ENCODE measurements at places on chromosomes 3 and 15.

DNA sequence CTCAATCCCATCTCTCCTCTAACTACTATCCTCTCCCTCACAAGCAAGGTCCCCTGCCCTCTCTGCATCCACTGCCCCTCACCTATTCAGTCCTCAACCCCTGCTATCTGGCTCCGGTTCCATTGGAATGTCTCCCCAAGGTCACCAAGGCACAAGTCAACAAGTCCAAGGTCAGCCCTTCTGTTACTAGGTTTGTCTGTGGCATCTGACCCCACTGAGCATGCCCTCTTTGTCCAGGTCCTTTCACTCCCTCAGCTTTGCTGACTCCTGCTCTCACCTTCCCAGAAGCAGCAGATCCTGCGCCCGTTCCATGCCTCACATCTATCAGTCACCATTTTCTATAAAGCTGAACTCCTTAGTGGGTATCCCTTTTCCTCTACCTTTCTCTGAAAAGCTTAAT is 8.3 kb upstream of the SEMA7A start:
- peaks cover 7% of the 10 kb centered on the region for H3K36me3 ChIP-seq
- DNase-seq = no peak
- H3K4me1 ChIP-seq = peaks cover 14% of the 10 kb centered on the region
- no peak overlapping the region for H3K4me3 ChIP-seq
- H3K27ac ChIP-seq = no peak overlapping the region

GRCh38 chr3:183252973-183253527 is at the start of gene B3GNT5:
TSS of gene B3GNT5 (plus strand) at chr3:183253253. CDS start at chr3:183269799, 16,546 bp downstream.
- no peak for DNase-seq
- no peaks in the 10 kb centered on the region for H3K27me3 ChIP-seq
- H3K27ac ChIP-seq = peak within 1 kb of the TSS; percentile 93
- no peaks in the 10 kb centered on the region for H3K4me1 ChIP-seq

DNA sequence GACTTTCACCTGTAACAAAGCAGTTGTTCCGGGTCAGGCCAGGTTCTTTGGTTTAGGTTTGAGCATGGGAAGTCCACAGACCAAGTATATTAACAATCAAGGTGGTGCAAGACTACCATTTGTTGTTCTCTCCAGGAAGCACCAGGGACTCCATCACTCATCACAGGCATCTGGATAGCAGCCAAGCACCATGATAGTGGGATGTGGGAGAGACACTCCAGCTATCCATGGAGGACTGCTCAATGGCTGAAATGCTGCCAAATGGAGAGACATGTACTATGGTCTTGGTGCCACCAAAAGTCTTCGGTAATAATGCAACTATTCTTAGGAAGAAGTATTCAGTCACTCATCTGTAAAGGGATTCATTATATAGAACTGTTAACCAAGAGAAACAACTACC is 143.0 kb downstream of the TNIK start:
- no peak overlapping the region for H3K27ac ChIP-seq
- H3K36me3 ChIP-seq = no peaks in the 10 kb centered on the region
- no peaks in the 10 kb centered on the region for H3K27me3 ChIP-seq
- H3K4me1 ChIP-seq = peaks cover 5% of the 10 kb centered on the region
- DNase-seq = peak; percentile 75
- no peak overlapping the region for H3K4me3 ChIP-seq

- no peaks in the 10 kb centered on the region for H3K36me3 ChIP-seq
- H3K27ac ChIP-seq = no peak overlapping the region
- no peaks in the 10 kb centered on the region for H3K4me1 ChIP-seq
- DNase-seq = no peak
- no peak overlapping the region for H3K4me3 ChIP-seq
These were observed 413.0 kb upstream of the DPH6 start for GRCh38 chr15:35958975-35959374.

- no peak overlapping the region for H3K27ac ChIP-seq
- H3K4me1 ChIP-seq = no peaks in the 10 kb centered on the region
These were observed 16.9 kb upstream of the RAB7A start for GRCh38 chr3:128709038-128709437.

- H3K27ac ChIP-seq = no peak overlapping the region
- no peak for DNase-seq
- H3K4me1 ChIP-seq = no peaks in the 10 kb centered on the region
- H3K27me3 ChIP-seq = no peaks in the 10 kb centered on the region
- no peak overlapping the region for H3K4me3 ChIP-seq
- no peaks in the 10 kb centered on the region for H3K36me3 ChIP-seq
These were observed 271.3 kb downstream of the TJP1 start for GRCh38 chr15:29550834-29551465.

DNA sequence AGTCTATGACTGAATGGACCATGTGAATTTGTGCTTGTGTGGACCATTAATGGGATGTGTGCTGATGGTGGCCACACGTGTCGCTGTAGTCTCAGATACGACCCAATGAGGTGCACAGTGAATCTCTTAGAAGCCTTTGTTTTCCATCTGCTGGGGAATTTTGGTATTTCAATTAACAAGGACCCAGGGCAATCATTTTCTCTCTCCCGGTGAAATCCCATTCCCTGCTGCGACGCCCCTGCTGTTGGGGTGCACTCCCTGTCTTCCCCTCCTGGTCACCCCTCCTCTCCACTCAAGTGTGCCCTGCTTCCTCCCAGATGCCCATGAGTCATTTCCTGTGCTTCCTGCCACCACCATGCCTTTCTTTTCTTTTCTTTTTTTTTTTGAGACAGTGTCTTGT is 32.7 kb downstream of the EBLN2 start:
- no peak overlapping the region for H3K27ac ChIP-seq
- DNase-seq = no peak
- H3K4me1 ChIP-seq = no peaks in the 10 kb centered on the region

DNA sequence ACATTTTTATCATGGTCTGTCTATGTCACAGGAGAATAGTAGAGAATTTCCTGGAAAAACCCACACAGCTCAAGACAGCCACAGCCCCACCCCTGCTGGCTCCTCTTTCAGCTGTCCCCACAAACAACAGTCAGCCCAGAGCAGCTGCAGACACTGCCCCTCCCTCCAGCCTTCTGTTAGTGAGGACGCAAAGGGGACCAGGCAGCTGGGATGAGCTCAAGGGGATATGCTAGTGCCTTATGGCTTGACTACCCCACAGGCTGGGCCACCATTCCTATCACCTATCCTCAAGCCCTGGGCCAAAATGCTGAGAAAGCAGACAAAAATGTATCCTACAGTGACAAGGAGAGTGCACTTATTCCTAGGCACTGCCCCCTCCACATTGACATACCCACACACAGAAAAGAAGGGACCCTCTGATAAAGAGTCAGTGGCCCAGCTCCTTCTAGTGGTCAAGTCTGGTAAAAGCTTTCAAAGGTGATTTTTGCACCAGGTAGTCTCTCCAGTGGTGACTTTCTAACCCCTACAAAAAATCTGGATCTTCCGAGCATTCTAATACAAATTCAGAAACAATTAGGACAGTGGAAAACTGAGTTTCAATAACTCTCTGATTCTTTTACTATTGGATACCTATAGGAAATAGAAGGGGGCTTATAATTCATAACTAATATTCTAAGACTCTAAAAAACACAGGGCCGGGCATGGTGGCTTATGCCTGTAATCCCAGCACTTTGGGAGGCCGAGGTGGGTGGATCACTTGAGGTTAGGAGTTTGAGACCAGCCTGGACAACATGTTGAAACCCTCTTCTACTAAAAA is 3.0 kb upstream of the MAP1A start:
- no peaks in the 10 kb centered on the region for H3K27me3 ChIP-seq
- H3K27ac ChIP-seq = peak overlapping the region; percentile 50
- DNase-seq = peak; percentile 77
- peaks cover 51% of the 10 kb centered on the region for H3K4me1 ChIP-seq
- no peak overlapping the region for H3K4me3 ChIP-seq

DNA sequence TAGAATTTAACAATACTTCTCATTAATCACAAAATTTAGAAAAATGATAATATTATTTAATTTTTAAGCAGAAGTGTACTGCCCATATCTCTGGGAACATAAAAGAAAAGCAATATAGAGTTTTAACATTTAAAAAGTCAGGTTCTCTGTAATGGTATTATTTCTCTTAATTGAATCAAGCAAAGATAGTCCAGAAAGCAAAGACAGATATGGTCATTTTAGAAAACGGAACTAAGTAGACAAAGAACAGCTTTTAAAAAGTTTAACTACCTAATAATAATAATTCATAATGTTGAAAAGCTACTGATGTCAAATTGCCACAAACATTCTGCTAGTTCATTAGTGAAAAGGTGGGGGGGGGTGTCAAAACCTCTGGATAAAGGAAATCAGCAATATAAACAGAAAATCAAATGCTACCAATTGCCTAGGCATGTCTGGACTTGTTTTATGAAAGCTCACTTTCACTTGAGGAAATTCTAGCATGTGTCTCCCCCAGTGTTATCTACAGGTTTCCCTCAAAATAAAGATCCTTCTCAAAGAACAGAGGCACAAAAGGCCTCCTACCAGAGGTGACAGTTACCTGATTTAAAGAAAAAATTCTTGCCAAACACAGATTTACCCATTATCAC is 1.7 kb downstream of the ZMAT3 start:
- no peak overlapping the region for H3K27ac ChIP-seq
- peaks cover 27% of the 10 kb centered on the region for H3K4me1 ChIP-seq
- H3K4me3 ChIP-seq = no peak overlapping the region
- H3K36me3 ChIP-seq = no peaks in the 10 kb centered on the region
- no peak for DNase-seq

DNA sequence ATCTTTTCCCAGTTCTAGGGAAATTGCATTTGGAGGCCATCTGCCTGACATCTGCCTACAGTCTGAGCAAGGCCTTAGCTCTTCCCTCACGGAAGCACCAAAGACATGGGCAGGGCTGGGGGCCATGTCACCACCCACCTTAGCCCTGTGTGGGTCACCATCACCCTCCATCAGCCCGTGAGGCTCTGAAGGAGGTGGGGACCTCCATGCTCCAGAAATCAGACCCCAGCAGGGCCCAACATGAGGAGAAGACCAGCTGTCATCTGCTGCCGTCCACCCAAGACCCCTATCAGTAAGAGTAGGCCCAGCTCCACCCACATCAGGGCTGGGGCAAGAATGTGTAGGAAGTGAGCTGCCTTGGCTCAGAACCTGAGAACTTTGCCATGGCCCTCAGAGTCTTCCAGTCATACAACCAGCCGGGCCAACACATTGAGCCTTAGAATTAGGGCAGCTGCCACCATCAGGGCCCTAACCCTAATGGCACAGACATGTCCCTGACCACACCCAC is 1.9 kb downstream of the TMIE start:
- H3K4me3 ChIP-seq = no peak overlapping the region
- no peaks in the 10 kb centered on the region for H3K27me3 ChIP-seq
- H3K27ac ChIP-seq = no peak overlapping the region
- DNase-seq = peak; percentile 7
- no peaks in the 10 kb centered on the region for H3K36me3 ChIP-seq

- H3K27me3 ChIP-seq = no peaks in the 10 kb centered on the region
- H3K4me1 ChIP-seq = no peaks in the 10 kb centered on the region
- DNase-seq = no peak
These were observed 336.9 kb downstream of the SLC9A9 start for GRCh38 chr3:143511174-143511879.

GRCh38 chr3:13353506-13353905 is 66.6 kb downstream of the NUP210 start:
- H3K27me3 ChIP-seq = no peaks in the 10 kb centered on the region
- no peak for DNase-seq
- H3K4me1 ChIP-seq = no peaks in the 10 kb centered on the region
- no peaks in the 10 kb centered on the region for H3K36me3 ChIP-seq

- H3K36me3 ChIP-seq = no peaks in the 10 kb centered on the region
- H3K4me1 ChIP-seq = no peaks in the 10 kb centered on the region
- H3K27me3 ChIP-seq = no peaks in the 10 kb centered on the region
- peak overlapping the region; percentile 85 for H3K27ac ChIP-seq
- no peak overlapping the region for H3K4me3 ChIP-seq
These were observed 52.8 kb downstream of the SEMA5B start for GRCh38 chr3:122974764-122975162.

DNA sequence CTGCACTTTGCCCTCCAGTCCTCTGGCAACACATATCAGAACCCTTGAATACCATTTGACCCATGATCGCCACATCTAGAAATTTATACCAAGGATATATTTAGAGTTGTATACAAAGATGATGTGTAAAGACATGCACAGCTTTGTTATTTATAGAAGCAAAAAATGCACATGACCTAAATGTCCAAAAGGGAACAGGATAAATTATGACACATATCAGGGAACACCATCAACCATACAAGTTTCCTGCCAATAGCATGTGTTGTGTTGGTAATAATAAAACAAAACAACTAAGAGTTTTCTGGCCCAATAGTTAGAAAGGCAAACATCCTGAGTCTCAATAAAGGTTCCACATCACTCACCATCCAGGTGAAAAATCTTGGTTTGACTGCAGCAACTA is 51.5 kb downstream of the AAGAB start:
- H3K27me3 ChIP-seq = no peaks in the 10 kb centered on the region
- no peak overlapping the region for H3K27ac ChIP-seq
- peaks cover 43% of the 10 kb centered on the region for H3K36me3 ChIP-seq
- DNase-seq = no peak
- H3K4me1 ChIP-seq = no peaks in the 10 kb centered on the region
- H3K4me3 ChIP-seq = no peak overlapping the region

DNA sequence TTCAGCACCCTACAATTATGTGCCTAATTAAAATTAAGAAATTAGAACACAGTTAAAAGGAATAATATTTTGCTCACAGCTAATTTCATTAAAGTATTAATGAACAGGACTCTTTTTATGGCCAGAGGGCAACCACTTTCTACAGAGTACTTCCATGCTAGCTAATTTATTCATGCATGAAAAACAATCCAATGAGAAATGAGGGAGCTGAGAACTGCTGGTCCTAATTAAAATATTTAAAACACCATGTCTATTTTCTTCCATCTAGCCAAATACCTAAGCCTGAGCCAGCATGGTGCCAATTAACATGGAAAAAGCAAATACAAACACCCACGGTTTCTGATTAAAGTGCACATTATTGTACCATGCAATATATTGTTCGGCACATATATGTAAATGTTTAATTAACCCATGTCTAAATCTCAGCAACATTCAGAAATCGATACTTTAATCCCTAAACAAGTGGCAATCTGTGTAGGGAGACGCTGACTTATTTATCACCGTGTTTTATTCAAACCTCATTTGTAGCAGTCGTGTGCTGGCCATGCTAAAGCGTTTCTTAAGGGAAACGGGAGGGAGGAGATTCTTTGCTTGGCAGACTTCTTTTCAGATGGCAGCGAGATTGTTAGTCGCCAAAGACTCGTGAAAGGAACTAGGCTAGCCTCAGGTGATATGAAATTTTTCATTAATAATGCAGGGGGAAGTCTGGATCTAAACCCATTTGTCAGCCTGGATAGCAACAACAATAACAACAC is 193.5 kb downstream of the ANXA2 start:
- no peak overlapping the region for H3K27ac ChIP-seq
- no peaks in the 10 kb centered on the region for H3K36me3 ChIP-seq
- DNase-seq = no peak
- H3K4me1 ChIP-seq = no peaks in the 10 kb centered on the region
- no peak overlapping the region for H3K4me3 ChIP-seq
- H3K27me3 ChIP-seq = no peaks in the 10 kb centered on the region

Data from heart left ventricle (tissue), 16 donors.